ENCODE measurements at places on chromosomes 1 and 21.

DNA sequence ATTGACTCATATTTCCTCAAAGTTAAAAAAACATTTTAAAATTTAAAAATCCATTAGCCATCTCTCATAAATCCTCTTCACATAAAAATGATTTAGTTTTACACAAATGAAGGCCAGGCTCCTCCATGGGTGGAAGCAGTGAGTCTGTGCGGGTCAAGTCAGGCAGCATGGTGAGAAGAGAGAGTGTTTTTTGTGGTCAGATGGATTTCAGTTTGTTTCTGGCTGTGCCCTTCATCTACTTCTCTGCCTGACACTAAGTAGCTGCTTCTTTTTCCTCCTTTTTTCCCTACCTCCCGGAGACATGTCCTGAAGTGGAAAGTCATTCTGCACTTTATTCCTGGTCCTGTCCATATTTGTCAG lies 10.3 kb downstream of the PLA2G4A start:
- no peak for DNase-seq

DNA sequence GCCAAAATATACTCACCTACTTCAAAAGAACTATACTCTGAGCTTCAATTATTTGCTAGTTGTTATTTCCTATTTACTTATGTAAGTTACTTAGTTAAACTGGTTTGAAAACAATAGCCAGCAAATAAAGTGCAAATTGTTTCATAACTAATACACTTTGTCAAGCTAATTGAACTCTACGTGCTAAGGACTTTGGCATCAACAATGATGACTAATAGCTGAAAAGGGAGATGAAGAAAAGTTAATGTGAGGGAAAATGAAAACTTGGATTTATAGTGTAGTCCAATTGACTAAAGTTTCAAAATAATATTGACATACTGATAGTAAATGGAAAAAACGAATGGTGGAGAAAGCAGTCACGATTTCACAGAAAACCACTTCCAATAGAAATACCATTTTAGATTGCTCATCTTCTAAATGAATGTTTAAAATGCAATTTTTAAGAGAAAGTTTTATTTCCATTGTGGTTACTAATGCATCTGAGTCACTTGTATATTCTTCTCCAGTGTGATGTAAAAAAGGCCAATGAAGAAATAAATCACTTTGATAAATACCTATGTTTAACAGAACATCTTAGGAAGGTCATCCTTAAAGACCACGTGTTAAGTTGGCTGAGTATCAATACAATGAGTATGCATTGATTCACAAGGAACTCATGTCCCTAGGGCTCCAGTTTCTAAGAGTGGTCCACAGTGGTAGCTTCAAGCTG lies 455.2 kb downstream of the LTN1 start:
- no peak for DNase-seq

GRCh38 chr1:152495066-152495675 lies 15.4 kb upstream of the LCE5A start:
- no peak for DNase-seq

DNA sequence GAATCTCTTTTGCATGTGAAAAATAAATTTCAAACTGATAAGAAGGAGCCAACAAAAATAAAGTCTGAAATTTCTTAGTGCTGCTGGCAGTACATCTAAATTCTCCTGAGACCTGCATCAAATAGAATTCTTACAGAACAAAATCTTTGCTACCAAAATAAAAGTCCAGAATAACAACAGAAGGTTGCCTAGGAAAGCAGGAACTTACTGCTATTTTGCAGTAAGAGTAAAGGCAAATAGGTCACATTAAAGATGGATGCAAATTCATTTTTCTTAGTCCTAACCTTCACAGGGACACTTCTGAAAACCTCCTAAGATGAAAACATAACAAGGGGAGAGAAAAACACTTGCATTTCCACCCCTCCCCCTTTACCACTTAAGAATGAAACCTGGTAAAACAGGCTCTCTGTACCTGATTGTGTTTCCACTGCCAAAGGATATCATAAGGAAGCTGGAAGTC lies 59.0 kb downstream of the RUSC1 start:
- DNase-seq = no peak

GRCh38 chr1:23370709-23371584 lies 1.3 kb upstream of the ZNF436 start:
- DNase-seq = no peak

DNA sequence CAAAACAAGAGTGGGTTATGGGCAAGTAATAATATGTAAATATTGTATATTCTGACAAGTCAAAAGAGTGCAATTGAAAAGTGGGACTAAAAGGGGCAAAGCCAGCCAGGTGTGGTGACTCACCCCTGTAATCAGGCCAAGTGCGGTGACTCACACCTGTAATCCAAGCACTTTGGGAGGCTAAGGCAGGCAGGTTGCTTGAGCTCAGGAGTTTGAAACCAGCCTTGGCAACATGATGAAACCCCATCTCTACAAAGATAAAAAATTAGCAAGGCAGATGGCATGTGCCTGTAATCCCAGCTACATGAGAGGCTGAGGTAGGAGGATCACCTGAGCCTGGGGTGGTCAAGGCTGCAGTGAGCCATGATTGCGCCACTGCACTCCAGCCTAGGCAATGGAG lies 304.0 kb downstream of the HHIPL2 start:
- DNase-seq = no peak

GRCh38 chr21:27759091-27759659 lies 792.3 kb upstream of the ADAMTS5 start:
- DNase-seq = no peak

DNA sequence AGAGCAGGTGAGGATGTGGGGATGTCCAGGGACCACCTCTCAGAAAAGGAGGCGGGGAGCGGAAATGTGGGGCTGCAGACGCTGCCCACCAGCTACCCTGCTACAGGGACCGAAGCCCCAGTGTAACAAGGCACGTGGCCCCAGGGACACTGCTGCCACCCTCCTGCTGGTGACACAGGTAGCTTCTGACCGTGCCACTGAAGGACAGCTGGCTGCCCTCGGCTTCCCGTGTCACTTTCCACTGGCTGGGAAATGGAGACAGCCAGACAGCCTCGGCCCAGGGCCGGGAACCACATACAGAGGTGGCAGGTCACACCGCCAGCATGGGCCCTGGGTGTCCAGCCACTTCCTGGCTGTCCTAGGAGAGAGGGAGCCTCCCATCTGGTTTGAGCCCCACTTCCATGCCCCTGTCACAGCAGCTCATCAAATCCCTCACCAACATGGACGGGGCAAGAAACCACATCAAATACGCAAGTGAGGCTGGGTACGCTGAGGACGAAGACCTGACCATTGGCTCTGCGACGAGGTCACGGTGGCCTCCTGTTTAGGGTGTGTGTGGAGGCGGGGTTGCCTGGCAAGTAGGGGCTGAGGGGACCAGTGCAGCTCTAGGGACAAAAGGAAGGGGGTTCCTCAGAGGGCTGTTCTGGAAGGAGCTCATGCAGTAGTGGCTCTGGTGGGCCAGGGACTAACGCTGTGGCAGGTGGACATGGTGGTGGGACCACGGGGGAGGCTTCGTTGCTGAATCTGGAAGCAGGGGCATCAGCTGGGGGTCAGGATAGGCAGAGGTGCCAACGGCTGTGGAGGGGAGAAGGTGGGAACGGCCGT lies 5.0 kb downstream of the PEX10 start:
- DNase-seq = no peak

DNA sequence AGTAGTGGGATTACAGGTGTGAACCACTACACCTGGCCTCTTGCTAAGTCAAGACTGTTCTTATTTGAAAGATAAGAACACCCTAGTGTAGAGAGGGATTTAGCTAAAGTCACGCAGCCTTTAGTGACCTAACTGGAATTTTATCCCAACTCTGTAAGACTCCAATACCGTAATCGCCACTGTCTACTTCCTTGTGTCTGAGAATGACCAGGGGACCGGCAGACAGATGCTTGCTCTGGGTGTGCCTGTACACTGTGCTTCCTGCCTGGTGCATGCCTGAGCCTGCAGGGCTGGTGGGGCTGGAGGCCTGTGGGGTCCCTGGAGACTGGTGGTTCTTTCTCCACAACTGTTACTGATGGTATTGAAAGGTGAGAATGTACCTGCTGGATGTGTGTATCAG lies 15.3 kb downstream of the MFSD2A start:
- DNase-seq = no peak

- DNase-seq = no peak
Measured at GRCh38 chr1:22275626-22276395, 132.9 kb upstream of the WNT4 start.

DNA sequence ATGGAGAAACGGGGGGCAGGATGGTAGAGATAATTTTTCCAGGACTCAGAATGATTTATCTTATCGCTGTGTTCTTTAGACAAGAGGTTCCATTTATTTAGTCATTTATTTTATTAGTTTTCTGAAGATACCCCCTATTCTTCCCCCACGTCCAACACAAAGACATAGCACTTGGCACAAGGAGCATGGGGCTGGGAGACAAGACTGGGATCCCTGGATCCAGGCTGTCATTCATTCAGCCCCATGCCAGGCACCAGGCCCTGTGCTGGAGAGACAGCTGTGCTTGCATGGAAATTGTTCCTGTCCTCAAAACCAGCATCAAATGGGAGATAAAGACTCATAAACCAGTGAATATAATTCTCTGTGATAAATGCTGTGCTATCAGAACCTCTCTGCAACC lies 27.1 kb upstream of the PLXNA2 start:
- DNase-seq = no peak

DNA sequence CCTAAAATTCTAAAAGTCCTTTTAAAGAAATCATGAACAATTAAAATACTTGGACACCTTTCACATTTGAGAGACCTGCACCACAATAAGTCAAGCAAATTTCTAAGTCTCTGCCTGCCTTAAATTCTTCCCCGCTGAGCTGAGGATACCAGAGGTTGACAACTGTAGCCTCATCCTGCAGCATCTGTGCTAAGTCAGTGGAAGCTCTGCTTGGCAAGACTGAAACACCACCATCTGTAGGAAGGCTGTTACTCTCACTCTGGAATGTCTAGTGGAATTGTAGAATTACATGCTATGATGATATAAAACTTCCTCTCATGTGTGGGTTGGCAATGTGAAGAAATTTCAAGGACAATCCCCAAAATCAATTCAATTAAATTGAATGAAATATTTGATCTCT lies 1756.5 kb downstream of the NCAM2 start:
- no peak for DNase-seq
